ENCODE measurements at places on chromosomes 7 and 10. TPM values are rescaled to one million over a fixed set of nuclear protein-coding genes. Genes with fewer than 3 reads are reported as not detected.

Gene PDLIM1
- 0.32 TPM for total RNA-seq

Gene CLRN3
- not detected for total RNA-seq

Gene CHRM2
- total RNA-seq = 4.6 TPM

Gene TWIST1
- 41.6 TPM for total RNA-seq

Gene GPR22
- not detected for total RNA-seq

Gene PDCD11
- 68.6 TPM for total RNA-seq

Gene NUPR2
- not detected for total RNA-seq

Gene TRIM50
- not detected for total RNA-seq
